ENCODE measurements at places on chromosomes 1 and 21.

DNA sequence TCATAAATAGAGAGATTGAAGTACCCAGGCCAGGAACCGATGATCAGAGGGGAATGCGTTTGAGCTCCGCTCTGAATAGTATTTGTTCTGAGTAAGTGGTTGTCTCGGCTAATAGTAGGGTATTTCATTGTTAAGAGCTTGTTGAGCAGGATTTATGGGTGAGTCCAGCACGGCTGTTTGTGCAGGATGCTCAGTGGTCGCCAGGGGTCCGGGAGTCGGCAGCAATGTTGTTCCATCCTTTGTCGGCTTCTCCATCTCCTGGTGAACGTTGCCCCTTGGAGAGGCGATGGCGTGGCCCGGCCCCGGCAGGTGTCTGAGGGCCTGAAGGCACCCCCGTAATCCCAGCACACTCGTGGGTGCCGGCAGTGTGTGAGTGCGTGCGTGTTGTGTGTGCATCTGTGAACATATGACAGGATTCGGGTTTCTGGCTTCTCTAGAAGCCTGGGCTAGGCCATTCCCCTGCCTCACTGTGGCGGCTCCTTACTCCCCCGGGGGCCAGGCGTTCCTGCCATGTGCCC, 160.8 kb upstream of the ARHGEF16 start:
- DNase-seq = no peak

GRCh38 chr1:66351913-66352312, 182.0 kb upstream of the SGIP1 start:
- no peak for DNase-seq

DNA sequence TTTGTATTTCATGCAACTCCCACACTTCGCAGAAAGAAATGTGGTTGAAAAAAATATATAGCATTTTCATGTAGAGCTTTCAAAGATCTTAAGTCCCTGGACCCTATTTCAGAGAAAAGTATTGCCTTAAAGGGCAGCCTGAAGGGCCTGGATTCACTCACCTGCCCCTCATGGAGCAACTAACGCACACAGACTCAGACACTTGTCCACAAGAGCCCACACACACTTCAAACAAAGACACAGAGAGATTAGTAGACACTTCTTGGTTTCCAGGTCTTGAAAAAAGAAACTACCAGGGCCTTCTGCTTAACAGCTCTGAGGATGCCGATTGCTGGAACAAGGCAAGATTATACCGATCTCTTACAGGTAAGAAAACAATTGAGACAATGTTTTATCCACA, 122.2 kb downstream of the ZBTB18 start:
- DNase-seq = no peak

- no peak for DNase-seq
Observed at GRCh38 chr1:25243907-25244306, 3.3 kb downstream of the RSRP1 start.

DNA sequence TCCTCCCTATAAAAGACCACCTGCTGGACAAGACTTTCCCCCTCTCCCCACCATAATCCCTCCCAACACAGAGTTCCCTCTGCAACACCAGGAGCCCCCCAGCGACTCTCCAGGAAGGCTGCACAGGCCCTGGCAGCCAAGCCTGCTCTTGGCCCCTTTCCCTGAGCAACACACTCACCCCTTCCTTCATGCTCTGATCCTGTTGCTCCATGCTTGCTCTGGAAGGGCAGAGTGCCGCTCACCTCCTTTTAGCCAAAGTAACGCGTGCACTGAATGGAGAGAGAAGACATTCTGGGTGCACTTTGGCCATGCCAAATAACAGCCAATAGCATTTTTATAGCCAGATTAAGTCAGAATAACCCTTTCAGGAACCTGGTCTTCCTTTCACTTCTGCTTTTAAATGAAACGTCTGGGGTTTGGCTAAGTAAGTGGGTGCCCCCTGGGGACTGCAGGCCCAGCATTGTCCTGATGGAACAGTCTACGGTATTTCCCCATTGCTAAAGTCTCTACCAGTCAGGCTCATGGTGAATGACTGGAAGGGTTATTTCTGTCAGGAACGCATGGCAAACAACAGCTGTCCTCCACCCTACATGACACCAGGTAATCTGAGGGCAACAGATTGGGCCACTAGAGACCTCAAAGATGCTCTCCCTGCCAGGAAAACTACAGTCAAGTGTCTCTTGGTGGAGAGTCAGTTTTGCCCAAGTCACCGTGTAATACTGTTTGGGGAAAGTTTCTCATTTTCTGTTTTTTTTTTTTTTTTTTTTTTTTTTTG, at the start of gene SLC2A5:
SLC2A5 (minus strand) TSS at position 310 of the 775 bp plus-strand sequence; CDS start at position 211, 99 bp downstream.
- DNase-seq = no peak

GRCh38 chr1:24640288-24640687, 2.8 kb upstream of the SRRM1 start:
- DNase-seq = no peak

DNA sequence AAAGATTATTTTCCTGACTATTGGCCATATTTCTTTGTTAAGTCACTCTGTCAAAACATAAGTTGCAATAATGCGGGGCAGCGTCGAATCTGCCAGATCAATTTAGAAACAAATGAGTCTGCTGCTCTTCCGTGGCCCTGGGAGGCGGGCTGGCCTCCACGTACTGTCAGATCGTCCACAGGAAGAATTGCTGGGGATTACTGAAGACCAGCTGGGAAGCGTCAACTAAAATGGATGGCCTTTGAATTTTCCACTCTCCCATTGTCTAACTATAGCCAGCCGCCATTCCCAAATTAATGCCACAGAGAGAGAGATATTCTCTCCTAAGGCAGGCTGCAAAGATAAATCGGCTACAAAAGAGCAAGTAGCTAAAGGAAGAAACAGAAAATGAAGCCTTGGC, 560.2 kb downstream of the SMYD3 start:
- DNase-seq = no peak

GRCh38 chr1:163874070-163874469, 552.3 kb downstream of the NUF2 start:
- no peak for DNase-seq

GRCh38 chr1:179598631-179599030, 7.0 kb downstream of the TDRD5 start:
- DNase-seq = no peak

- no peak for DNase-seq
Observed at GRCh38 chr1:18996548-18997177, 40.2 kb upstream of the IFFO2 start.

DNA sequence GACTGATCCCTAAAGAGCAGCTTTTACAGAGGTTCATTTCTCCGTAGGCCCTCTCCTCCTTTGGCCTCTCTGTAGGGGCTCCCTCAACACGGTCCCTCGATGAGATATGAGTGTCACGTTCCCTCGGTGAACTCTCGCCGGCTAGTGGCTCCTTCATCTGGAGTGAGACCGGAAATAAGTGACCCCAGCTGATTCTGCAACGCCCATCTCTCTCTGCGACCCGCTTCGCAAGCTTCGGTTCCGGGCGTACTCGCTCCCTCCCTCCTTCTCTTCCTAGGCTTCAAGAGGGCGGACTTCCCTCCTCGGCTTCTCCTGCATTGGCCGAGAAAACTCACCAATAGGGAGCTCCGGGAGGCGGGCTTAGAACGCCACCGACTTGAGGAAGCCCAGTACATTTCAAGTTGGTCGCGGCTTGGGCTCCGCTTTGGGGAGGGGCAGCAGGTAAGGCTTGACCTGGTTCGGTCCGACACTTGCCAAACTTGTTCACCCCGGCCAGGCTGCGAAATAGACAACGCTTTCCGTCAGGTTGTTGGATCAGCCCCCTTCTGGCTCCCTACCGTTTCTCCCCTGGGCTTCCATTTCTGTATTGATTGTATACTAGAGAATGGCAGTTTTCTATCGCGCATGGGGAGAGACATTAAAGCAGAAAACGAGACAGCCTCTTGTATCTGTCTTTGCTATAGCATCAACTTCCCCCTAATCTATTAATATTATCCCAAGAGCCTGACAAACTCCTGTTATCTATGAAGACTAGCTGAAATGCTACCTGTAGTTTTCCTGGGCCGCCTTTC, at the start of the genes ANKRD34A and POLR3GL:
ANKRD34A (minus strand) TSS at position 248 of the 791 bp plus-strand sequence. CDS start 2,816 bp downstream, outside the sequence.
POLR3GL (plus strand) TSS at position 363 of the 791 bp plus-strand sequence. CDS start 10,176 bp downstream, outside the sequence.
- peak; percentile 89 for DNase-seq

DNA sequence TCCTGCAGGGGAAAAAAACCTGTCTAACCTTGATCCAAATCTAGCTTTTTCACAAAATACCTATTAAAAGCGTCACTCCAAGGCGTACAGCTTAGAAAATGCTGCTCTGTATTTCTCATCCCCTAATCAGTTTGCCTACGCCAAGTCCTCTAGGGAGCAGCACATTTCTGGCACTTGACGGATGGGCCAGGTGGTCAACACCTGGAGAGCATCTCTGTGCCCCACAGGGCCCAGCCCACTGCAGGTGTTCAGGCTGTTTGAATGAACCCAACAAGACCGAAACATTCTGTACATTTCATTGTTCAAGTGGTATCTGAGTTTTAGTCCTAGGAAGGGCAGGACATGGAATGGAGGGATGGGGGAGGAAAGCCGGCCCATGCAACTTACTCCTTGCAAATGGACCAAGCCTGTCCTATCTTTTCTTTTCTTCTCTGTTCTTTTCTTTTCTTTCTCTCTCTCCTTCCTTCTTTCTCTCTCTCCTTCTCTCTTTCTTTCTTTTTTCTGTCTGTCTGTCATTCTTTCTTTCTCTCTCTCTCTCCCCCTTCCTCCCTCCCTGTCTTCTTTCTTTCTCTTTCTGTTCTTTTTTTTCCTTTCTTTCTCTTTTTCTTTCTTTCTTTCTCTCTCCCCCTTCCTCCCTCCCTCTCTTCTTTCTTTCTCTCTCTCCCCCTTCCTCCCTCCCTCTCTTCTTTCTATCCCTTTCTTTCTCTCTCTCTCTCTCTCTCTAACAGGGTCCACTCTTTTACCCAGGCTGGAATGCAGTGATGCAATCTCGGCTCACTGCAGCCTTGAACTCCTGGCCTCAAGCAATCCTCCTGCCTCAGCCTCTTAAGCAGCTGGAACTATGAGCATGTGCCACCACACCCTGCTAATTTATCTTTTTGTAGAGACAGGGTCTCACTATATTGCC, 29.1 kb downstream of the IGFN1 start:
- no peak for DNase-seq

GRCh38 chr1:178283409-178283808, 189.5 kb downstream of the RASAL2 start:
- peak; percentile 91 for DNase-seq

DNA sequence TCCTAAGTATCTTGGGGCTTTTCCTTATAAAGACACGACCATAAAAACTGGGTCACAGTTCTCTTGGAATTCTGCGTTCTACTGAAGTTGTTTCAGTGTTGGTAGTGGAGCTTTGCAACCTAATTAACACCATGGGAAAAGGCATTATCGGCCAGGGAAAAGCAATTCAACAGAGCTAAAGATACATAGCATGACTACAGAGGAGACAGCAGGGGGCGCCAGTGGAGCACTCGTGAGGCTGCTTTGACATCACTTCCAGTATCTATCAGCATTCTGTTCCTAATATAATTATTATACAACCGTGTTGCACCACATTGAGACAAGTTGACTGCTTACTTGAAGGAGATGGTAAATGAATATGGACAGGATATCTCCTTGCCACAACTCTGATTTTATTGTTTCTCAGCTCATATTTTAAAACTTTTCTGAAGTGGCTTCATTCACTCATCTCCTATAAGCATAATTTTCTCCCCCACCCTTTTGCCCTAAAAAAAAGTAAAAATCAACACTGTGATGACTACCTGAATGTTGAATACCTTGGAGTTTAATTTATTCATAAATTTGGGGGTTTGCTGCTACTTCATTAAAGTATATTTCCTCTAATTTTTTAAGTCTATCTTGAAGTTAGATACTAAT, 39.4 kb downstream of the ZP4 start:
- DNase-seq = no peak
